ENCODE measurements at places on chromosomes 1 and 21.

- no peak for DNase-seq
These were observed 645.6 kb upstream of the ADGRL2 start for GRCh38 chr1:81155131-81155530.

DNA sequence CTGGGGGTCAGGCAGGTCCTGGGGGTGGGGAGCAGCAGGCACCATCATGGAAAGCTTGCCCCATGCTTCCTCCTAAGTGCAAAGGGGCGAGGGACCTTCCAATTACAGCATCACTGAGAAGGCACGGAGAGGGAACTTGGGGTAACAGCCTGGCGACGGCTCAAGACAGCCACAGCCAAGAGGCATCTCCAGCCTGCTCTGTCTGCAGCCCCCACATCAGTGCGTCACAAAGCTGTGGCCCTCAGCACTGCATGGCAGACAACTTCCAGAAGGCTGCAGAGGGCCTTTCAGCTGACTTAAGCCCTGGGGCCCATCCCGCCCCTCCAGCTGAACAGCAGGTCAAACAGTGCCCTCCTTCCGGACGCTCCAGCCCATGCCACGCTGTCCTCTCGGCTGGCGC is 13.2 kb upstream of the GPR153 start:
- DNase-seq, result no peak

GRCh38 chr1:43947061-43947873 is 517 bp downstream of the IPO13 start:
- no peak for DNase-seq

GRCh38 chr1:240998024-240998423 is 359.0 kb downstream of the RGS7 start:
- no peak for DNase-seq

DNA sequence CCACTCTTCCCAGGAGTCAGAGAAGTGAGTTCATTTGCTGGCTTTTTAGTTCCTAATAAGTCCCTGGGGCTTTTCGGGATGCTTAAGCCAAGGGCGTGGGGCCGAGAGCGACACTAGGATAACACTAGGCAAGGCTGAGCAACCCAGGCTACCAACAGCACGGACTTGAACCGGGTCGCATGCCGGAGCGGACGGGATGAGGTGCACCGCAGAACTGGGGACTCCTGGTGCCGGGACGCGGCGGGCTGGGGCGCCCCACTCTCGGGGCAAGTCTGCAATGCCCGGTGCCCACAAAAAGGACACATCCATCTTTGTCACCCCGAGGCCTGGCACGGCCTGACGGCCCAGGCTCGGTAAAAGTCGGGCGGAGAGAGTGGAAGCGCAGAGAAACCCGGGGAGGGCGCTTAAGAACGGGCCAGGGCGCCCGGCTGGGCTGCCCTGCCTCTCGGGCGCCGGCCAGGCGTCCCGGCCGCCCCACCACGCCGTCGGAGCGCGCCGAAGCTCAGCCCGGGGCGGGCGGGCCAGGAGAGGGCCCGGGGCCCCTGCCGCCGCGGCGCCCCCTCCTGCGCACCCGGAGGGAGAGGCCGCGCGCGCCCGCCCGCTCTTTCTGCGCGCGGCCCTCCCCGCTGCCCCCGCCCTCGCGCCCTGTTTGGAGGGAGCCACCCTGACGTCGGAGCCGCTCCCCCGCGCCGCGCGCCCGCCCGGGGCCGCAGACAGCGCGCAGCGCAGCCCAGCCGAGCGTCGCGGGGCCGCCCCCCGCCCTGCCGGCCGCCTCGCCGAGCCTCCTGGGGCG is at the start of gene NBL1:
TSS of gene NBL1 (plus strand) at position 710 of the 793 bp plus-strand sequence. CDS start 10,720 bp downstream, outside the sequence.
- no peak for DNase-seq

All from NCI-H1694 treated with DMSO at 0.1 percent for 48 hours (cell line).